ENCODE measurements at places on chromosomes 12 and 14. TPM values are rescaled to one million over a fixed set of nuclear protein-coding genes. Genes with fewer than 3 reads are reported as not detected.

SIX4 gene
- total RNA-seq = 3.4 TPM

KRT73 gene
- total RNA-seq = not detected

FZD10 gene
- 0.55 TPM for total RNA-seq

NXPH4 gene
- total RNA-seq = 8.7 TPM

HSPB8 gene
- 102 TPM for total RNA-seq

ZNF385A gene
- 58.3 TPM for total RNA-seq

KRT77 gene
- not detected for total RNA-seq

DNAJC22 gene
- total RNA-seq = 2.7 TPM

IAPP gene
- not detected for total RNA-seq
